ENCODE measurements at places on chromosomes 7 and 10. TPM values are rescaled to one million over a fixed set of nuclear protein-coding genes. Genes with fewer than 3 reads are reported as not detected.

The VENTX gene
- 0.60 TPM for total RNA-seq

The CTTNBP2 gene
- 6.7 TPM for total RNA-seq

The TRUB1 gene
- total RNA-seq: 52.8 TPM

The RGR gene
- not detected for total RNA-seq

The ARHGAP22 gene
- total RNA-seq: 2.8 TPM

The ADRA2A gene
- 4.0 TPM for total RNA-seq

The GATA3 gene
- 4.3 TPM for total RNA-seq

The PDGFA gene
- 11.6 TPM for total RNA-seq

The ATP6V0A4 gene
- not detected for total RNA-seq

The HPS6 gene
- total RNA-seq: 29.5 TPM

The IFIT2 gene
- 5.5 TPM for total RNA-seq

The NUTM2B gene
- total RNA-seq: 0.83 TPM

The ERVW-1 gene
- not detected for total RNA-seq

The NFE2L3 gene
- total RNA-seq: 1.9 TPM

The NKX2-3 gene
- not detected for total RNA-seq

The PRLHR gene
- total RNA-seq: not detected

The CLCN1 gene
- not detected for total RNA-seq

The ARMC3 gene
- not detected for total RNA-seq

The SLF2 gene
- 23.1 TPM for total RNA-seq

The SPDYE5 gene
- not detected for total RNA-seq

The HOXA10 gene
- 0.11 TPM for total RNA-seq

The CPA2 gene
- 1.1 TPM for total RNA-seq

The STAG3 gene
- total RNA-seq: 0.36 TPM

The TFR2 gene
- total RNA-seq: 2.2 TPM

The SPDYE9 gene
- total RNA-seq: not detected
